ENCODE measurements at places on chromosomes 5 and 9. TPM values are rescaled to one million over a fixed set of nuclear protein-coding genes. Genes with fewer than 3 reads are reported as not detected.

- H3K27me3 ChIP-seq, result no peaks in the 10 kb centered on the region
- no peaks in the 10 kb centered on the region for H3K4me1 ChIP-seq
- no peak overlapping the region for H3K4me3 ChIP-seq
- H3K36me3 ChIP-seq, result no peaks in the 10 kb centered on the region
- DNase-seq, result no peak
Measured at GRCh38 chr5:157598350-157598936, 22.9 kb upstream of the ADAM19 start.

DNA sequence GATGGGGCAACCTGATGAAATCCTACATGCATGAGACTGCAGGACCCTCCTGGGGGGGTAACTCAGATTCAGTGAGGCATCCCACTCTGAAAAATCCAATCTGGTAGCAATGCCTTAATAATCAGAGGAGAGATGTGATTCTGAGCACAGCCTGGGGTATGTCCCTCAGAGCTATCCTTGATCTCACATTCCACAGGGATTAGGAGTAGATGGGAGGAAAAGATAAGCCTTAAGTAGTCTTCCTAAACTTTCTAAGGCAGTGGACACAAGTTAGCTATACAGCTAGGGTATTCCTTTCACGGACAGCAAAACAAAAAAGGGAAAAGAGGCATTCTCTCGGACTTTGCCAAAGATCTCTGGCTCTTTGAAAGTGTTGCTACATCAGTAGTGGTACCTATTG, 3.9 kb upstream of the SPATA9 start:
- H3K4me3 ChIP-seq, result no peak overlapping the region
- no peaks in the 10 kb centered on the region for H3K27me3 ChIP-seq
- no peak for DNase-seq
- no peaks in the 10 kb centered on the region for H3K36me3 ChIP-seq

Gene BAG1
- polyA plus RNA-seq, result 132 TPM

DNA sequence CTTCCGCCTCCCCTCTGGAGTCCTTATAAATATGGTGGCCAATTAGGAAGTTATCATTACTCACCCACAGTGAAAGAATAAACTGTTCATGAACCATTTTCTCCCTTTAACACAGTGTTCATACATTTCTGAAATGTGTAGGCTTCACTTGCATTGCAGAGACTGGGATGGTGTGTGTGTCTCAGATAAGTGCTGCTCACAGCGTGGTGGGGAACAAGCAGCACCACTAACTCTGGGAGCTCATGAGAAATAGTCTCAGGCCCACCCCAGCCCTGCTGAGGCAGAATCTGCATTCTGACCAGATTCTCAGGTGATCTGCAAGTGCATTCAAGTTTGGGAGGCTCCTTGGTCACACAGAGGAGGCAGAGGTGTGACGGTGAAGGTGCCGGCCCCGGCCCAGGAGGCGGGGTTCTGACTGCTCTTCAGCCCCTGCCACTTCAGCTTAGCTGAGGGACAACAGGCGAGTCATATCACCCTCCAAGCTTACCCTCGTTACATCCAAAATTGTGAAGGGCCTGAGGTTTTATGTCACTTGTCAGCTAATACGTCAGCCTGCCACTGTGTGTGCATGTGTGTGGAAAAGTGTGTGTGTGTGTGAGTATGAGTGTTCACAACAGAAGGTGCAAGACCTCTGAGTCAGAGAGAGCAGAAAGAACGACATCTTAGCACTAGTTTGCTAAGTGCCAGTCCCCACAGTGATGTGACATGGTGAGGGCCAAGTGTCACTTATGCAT, 34.7 kb downstream of the DAP start:
- no peak for DNase-seq
- no peaks in the 10 kb centered on the region for H3K27me3 ChIP-seq
- peaks cover 36% of the 10 kb centered on the region for H3K4me1 ChIP-seq
- no peaks in the 10 kb centered on the region for H3K36me3 ChIP-seq
- peak overlapping the region; percentile 81 for H3K27ac ChIP-seq

Measured in heart left ventricle (tissue), 16 donors.